ENCODE measurements at places on chromosomes 16 and 17.

DNA sequence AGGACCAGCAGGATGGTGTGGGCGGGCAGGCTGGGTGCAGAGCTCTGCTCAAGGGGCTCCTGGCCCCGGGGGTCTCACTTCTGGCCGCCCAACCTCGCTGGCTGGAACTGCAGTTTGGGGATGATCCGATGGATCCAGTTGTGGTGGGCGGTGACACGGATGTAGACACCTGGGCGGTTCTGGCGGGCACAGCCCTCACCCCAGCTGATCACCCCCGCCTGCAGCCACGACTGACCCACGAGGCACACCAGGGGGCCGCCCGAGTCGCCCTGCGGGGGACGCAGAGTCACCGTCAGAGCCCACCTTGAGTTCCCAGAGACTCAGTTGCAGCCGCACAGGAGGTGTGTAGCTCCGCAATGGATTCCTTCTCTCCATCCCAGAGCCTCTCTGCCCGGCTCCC, 7.5 kb downstream of the PRSS27 start:
- no peak for DNase-seq

- DNase-seq, result no peak
Observed at GRCh38 chr17:50719924-50720794, 756 bp downstream of the LUC7L3 start.

- DNase-seq, result peak; percentile 50
Observed at GRCh38 chr17:76584427-76585032, 1.1 kb downstream of the ST6GALNAC2 start.

- no peak for DNase-seq
Observed at GRCh38 chr16:9481747-9482730, 390.6 kb downstream of the HAPSTR1 start.

DNA sequence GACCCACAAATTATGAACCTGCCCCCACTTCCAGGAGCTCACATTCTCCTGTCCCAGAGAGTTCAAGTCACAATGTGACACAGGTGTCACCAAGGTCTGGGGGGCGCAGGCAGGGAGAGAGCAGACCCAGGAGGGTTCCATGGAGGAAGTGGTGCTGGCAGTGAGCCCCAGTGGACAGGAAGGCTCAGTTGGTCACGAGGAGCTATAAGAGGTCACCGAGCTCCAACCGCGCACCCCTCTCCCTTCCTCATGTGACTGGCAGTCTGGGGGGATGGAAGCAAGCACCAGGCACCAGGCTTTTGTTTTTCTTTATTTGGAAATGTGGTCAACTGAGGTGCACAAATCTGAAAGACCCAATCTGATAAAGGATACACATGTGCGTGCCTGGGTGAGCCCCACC, 2.5 kb downstream of the ITGAD start:
- DNase-seq, result no peak

Data from GM23338 (cell line).